ENCODE measurements at places on chromosomes 1 and 21.

GRCh38 chr1:185926588-185926987, 192.4 kb downstream of the HMCN1 start:
- DNase-seq, result no peak

DNA sequence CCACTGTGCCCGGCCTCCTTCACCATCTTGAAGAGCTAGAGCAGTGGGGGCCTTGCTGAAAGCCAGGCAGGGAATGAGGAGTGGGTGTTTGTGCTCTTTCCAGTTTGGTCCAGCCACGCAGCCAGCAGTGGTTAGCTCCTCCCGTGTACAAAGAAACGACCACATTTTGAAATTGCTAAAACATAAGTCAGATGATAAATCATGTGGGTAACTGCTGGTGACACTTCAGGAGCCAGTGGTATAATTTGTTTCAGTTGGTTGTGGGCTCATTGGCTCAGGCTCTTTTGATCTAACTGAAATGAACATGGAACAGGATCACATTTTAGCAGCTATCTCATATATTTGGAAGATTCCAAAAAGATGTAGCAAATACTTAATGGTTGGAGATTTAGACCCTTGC, 87.6 kb downstream of the MTR start:
- DNase-seq, result no peak

DNA sequence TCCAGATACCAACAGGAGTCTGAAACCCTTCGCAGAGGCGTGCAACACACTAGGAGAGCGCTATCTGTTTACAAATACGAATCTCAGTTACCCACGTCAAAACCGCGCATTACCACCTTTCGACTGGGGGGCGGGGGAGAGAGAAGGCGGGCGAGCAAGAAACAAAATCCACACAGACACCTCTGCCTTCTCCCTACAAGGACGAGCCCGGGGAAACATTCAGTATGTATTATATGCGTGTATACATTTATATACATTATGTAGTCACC, 722 bp downstream of the TUT4 start:
- peak; percentile 79 for DNase-seq

DNA sequence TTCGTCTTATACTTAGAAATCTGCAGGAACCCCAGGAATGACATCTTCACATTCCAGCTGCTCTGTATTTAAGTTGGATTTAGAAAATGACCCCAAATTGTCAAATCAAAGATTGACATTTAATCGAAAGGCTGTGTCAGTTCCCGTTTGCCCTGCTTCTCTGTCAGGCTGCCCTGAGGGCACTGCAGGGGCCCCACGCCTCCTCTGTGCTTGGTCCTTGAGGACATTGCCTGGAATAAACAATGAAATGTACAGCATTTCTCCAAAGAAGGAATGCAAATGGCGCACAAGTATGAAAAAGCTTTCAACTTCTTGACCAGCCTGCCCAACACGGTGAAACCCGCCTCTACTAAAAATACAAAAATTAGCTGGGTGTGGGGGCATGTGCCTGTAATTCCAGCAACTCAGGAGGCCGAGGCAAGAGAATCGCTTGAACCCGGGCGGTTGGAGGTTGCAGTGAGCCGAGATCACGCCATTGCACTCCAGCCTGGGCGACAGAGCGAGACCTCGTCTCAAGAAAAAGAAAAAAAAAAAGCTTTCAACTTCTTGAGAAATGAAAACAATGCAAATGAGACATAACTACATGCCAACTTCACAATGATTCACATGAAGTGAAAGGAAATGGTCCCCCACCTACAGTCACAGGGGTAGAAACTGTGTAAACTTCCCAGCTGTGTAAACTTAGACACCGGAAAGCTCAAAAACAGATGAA, 3.0 kb downstream of the TMPRSS3 start:
- peak; percentile 54 for DNase-seq

DNA sequence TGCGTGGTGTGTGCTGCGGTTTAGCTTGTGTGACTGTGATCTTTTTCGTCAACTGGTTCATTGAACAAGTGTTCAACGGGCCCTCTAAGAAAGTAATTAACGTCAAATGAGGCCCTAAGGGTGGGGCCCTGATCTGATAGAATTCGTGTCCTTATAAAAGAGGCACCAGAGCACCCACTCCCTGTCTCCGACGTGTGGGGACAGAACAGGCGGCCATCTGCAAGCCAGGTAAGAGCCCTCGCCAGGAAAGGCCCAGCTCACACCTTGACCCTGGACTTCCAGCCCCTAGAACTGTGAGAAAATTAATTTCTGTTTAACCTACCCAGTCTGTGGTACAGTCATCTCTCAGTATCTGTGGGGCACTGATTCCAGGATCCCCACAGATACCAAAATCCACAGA, 20.4 kb upstream of the SAMD11 start:
- DNase-seq, result no peak

- no peak for DNase-seq
These were observed 187.3 kb upstream of the GALNT2 start for GRCh38 chr1:229879746-229880145.

DNA sequence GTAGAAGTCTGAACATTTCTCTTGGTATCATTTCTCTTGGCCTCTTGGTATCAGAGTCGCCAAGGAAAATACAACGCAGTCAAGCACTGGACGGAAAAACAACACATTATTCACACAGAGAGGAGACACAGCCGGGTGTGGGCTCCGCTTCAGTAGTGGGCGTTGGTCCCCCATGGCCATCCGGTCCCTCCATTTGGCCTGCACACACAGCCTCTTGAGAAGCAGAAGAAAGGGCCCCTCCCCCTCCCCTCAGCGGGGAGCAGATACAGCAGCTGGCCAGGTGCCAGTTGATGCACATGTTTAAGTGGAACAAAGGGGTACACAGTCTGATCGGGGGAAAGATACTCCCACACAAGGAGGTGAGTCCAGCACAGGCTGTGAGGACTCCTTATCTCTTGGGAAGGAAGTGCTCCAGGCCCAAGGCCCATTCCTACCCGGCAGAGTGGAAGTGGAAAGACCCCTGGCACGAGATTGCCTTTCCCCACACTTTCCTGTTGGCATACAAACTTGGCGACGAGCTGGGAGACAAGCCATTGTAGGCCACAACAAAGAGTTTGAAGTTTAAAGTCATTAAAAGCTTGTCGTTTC, 311.3 kb downstream of the FAM72C start:
- DNase-seq, result no peak

GRCh38 chr21:45571641-45572040, 29.4 kb upstream of the SLC19A1 start:
- no peak for DNase-seq

DNA sequence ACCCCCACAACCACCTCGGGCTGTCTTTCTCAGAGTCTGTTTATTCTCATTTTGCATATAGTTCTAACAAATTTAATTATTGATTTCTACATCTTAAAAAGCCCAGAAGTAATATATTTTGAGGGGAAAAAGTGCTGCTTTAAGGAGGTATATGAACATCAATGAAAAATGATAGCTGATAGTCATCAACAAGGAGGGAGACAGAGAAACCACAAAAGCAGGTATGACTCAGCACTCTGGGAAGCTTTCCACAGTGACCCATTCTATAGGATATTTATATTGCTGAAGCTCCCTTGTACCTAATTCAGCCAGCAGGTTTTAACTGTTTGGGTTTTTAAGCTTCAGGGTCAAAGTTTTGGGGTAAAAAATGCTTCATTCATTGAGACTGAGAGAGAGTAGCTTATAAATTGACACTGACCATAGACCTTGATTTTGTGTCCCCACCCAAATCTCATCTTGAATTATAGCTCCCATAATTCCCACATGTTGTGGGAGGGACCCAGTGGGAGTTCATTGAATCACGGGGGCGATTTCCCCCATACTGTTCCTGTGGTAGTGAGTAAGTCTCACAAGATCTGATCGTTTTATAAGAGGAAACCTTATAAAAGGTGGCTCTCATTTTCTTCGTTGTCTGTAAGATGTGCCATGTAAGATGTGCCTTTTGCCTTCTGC, 27.4 kb downstream of the VANGL1 start:
- no peak for DNase-seq

GRCh38 chr1:168230709-168231108, 4.9 kb downstream of the SFT2D2 start:
- no peak for DNase-seq

- DNase-seq, result no peak
These were observed 521.6 kb downstream of the PLPP3 start for GRCh38 chr1:56057466-56058405.

- DNase-seq, result no peak
These were observed at the start of gene B3GALT5 for GRCh38 chr21:39612233-39613040. Gene B3GALT5, plus strand, starts transcription at chr21:39612940. Its CDS starts 47,620 bp downstream, at chr21:39660560.

GRCh38 chr21:45622416-45623097, 21.0 kb upstream of the PCBP3 start:
- DNase-seq, result no peak

GRCh38 chr1:159895286-159895685, 4.7 kb downstream of the CFAP45 start:
- no peak for DNase-seq

DNA sequence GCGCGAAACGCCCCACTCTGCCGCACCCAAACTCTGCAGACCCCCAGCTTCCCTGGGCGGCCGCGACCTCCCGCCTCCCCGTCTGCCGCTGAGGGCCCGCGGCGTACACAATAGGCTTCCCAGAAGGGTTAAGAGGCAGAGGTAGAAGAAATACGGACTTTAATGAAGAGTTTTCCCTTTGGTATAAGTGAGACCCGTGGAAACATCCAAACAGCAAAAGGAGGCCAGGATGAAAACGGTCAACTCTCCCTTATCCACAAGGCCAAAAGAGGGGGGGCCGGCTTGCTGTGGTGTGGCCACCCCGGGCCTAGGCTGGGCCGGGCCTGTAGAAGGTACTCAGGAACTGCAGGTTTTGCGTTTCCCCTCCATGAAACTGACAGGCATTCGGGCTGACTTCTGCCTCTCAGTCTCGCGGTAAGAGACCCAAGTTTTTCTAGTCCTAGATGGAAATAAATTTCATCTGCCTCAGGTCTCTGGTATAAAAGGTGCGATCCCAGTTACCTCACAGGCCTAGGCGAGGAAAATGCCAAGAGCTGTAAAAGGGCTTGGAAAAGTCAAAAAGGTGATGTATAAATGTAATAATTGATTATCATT, 671 bp upstream of the PYGO2 start:
- no peak for DNase-seq

DNA sequence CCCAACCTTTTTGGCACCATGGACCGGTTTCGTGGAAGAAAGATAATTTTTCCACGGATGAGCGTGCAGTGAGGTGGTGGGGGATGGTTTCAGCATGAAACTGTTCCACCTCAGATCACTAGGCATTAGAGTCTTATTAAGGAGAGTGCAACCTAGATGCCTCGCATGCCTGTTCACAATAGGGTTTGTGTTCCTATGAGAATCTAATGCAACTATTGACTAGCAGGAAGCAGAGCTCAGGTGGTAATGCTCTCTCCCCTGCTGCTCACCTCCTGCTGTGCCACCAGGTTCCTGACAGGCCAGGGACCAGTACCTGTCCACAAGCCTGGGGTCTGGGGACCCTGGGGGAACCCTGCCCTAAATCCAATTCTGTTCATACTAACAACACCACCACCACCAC, 377.8 kb downstream of the OLFM3 start:
- DNase-seq, result no peak

DNA sequence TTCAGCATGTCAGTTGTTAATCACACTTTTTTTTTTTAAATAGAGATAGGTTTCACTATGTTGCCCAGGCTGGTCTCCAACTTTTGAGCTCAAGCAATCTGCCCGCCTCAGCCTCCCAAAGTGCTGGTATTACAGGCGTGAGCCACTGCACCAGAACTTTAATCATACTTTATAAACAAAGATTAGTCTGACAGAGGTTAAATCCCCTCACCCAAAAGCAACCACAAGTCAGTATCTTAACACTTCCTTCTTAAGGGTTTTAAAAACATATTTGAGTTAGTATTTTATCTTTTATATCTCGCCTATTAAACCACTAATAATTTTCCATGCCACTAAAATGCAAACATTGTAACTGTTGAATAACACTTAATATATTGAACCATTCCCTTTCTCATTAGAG, 70.2 kb downstream of the COP1 start:
- DNase-seq, result no peak

- no peak for DNase-seq
These were observed 50.8 kb upstream of the ECE1 start for GRCh38 chr1:21341022-21341421.

- DNase-seq, result no peak
These were observed 402.5 kb downstream of the HHAT start for GRCh38 chr1:210731193-210731592.

- DNase-seq, result no peak
These were observed 1.4 kb upstream of the ZC3H12A start for GRCh38 chr1:37472994-37473393.

- DNase-seq, result no peak
These were observed 4.4 kb upstream of the SAMD11 start for GRCh38 chr1:919271-919872.

GRCh38 chr21:35873441-35873840, 186.9 kb downstream of the SETD4 start:
- no peak for DNase-seq

DNA sequence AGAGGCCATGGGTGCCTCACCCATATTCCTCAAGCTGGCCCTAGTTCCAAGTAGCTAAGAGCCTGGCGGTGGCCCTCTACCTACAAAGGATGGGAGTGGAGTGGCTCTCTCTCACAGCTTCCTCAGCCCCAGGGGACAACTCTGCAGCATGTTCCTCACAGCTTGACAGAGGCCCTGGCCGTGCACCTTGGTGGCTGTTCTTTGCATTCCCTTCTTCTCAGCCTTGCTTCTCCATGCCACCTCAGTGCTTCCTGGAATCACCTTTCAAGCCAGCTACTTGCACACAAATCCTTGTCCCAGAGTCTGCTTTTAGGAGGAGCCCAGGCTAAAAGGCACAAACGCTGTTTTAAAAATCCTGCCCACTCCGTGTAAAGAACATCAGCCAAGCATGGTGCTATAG, 69.0 kb upstream of the DIRAS3 start:
- DNase-seq, result no peak

- DNase-seq, result no peak
These were observed 97.2 kb downstream of the WDR64 start for GRCh38 chr1:241749041-241749944.

DNA sequence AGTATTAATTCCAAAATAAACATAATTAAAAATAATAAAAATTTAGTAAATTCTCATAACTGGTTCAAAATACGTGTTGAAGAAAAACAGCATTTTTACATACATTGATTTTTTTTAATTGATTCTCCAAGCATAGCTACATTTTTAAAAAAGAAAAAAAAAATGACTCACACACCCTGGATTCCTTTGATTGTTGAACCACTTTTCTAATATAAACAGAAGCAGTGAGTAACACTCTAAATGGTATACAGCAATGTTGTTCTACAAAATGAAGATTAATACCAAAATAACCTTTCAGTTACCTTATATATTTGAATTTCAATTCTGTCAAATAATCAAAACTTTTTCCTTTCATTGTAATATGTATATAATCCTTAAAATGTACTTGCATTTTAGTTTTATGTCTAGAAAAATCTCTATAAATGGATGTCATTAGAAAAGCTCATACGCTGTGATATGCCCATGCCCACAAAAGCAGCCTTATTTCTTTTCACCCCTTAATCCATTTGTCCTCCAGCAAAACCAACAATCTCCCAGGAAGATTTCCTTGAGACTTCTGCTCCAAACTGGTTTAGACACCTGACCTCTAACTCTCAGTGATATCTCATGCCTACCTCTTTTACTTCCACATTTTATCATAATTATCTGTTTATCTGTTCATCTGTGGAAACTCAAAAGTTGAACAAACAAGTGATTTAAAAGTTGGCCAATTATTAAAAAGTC, 246.4 kb upstream of the NR5A2 start:
- no peak for DNase-seq

- DNase-seq, result peak; percentile 38
These were observed 89.7 kb downstream of the BCAR3 start for GRCh38 chr1:93591676-93592550.

- DNase-seq, result no peak
These were observed 76.6 kb downstream of the UBE2U start for GRCh38 chr1:64280001-64280400.
